ENCODE measurements at places on chromosomes 6 and 20.

DNA sequence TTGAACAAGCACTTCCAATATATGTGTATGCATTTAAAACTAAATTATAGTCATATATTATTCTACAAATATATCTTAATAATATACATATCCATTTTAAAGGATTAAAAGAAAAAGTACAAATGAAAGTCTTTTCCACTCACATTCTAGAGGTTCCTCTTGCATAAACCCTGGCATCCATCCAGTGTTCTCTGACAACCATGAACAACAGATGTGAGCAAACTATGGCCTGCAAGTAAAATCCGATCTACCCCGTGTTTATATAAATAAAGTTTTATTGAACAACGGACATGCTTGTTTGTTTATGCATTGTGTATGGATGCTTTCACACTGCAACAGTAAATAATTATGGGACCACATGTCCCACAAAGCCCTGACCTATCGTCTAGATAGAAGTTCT lies 1122.3 kb downstream of the EPHA7 start:
- no peak for DNase-seq

GRCh38 chr6:11592294-11592906 lies 54.9 kb downstream of the TMEM170B start:
- no peak for DNase-seq

GRCh38 chr6:106847116-106847515 lies 127.4 kb downstream of the CD24 start:
- no peak for DNase-seq

GRCh38 chr6:2215342-2215741 lies 30.1 kb downstream of the GMDS start:
- DNase-seq = no peak

- no peak for DNase-seq
Measured at GRCh38 chr6:71537717-71538116, 249.1 kb downstream of the OGFRL1 start.

Data from T-cell (primary cell).